ENCODE measurements at places on chromosomes 13 and 19.

- no peak for DNase-seq
Measured at GRCh38 chr13:72692884-72693514, 34.4 kb downstream of the MZT1 start.

DNA sequence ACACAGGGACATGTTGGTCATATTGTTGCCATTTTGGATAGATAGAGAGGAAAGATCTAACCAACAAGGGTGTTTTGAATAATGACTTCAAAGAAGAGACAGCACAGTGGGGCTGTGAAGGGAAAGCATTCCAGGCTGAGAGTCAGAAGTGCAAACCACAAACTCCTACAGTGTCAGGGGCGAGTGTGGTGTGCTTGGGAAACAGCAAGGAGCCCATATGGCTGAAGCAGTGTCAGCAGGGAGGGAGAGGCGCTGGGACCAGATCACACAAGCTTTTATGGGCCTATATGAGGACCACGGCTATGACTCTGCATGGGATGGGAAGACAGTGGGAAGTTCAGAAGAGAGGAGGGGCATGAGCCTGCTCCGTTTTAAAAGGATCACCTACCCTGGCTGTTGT is 166.4 kb downstream of the MYO16 start:
- no peak for DNase-seq

DNA sequence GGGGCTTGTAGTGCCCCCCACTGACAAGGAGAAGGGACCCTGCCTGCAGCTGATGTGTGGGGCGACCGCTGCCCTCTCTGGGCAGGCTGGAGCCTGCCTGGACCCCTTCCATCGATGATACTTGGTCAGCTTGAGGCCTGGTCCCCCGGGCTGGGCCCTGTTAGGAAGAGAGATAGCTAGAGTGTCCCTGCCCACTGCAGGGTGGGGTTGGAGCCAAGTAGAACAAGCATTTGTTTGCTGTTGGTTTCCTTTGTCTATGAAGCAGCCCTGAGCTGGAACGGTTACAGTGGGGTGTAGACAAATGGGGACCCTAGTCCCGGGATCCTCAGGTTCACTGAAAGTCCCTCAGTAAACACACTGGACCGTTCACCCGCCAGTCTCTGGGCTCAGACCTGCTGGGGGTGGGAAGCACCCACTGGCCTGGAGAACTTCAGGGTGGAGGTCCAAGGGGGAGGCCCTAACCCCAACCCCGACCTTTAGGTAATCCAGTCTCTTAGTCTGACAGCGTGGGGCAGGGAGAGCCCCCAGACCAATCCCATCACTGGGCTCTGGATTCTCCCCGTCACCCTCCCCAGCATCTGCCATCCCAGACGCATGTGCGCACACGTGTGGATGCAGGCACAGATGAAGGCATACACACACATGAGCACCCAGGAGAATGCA is 204.8 kb upstream of the ZNF536 start:
- DNase-seq = no peak

DNA sequence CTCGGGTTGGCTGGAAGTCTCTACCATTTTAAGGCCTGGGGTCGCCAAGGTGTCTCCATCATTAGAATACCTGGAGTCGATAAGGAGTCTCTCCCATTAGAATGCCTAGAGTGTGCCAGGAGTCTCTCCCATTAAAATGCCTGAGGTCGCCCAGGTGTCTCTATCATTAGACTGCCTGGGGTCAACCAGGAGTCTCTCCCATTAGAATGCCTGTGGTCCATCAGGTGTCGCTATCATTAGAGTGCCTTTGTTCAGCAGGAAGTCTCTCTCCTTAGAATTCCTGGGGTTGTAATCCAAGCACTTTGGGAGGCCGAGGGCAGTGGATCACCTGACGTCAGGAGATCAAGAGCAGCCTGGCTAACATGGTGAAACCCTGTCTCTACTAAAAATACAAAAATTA is 1533.0 kb downstream of the UQCRFS1 start:
- no peak for DNase-seq

All from brain (organoid and tissue), 16 donors.